Activated CD8-positive, alpha-beta T cell treated with anti-CD3 and anti-CD28 coated beads for 36 hours (primary cell): ENCODE measurements at places on chromosomes 6 and 20.

- no peak overlapping the region for H3K27ac ChIP-seq
- peaks cover 15% of the 10 kb centered on the region for H3K4me1 ChIP-seq
- H3K36me3 ChIP-seq: no peaks in the 10 kb centered on the region
- no peak for DNase-seq
- no peaks in the 10 kb centered on the region for H3K27me3 ChIP-seq
- H3K4me3 ChIP-seq: no peak overlapping the region
Measured at GRCh38 chr6:37109714-37110499, 60.0 kb upstream of the PIM1 start.

- peak; percentile 61 for DNase-seq
- H3K4me3 ChIP-seq: no peak overlapping the region
- H3K27ac ChIP-seq: no peak overlapping the region
- peaks cover 3% of the 10 kb centered on the region for H3K4me1 ChIP-seq
- H3K36me3 ChIP-seq: no peaks in the 10 kb centered on the region
- peaks cover 8% of the 10 kb centered on the region for H3K27me3 ChIP-seq
Measured at GRCh38 chr20:19692685-19693119, 65.4 kb upstream of the RIN2 start.

GRCh38 chr20:43959920-43960227 is 45.2 kb downstream of the TOX2 start:
- peaks cover 27% of the 10 kb centered on the region for H3K27me3 ChIP-seq
- no peak overlapping the region for H3K4me3 ChIP-seq
- H3K27ac ChIP-seq: no peak overlapping the region

GRCh38 chr6:158743033-158743651 is 76.0 kb downstream of the EZR start:
- no peaks in the 10 kb centered on the region for H3K4me1 ChIP-seq
- DNase-seq: no peak
- H3K36me3 ChIP-seq: peaks cover 60% of the 10 kb centered on the region
- H3K27me3 ChIP-seq: no peaks in the 10 kb centered on the region

DNA sequence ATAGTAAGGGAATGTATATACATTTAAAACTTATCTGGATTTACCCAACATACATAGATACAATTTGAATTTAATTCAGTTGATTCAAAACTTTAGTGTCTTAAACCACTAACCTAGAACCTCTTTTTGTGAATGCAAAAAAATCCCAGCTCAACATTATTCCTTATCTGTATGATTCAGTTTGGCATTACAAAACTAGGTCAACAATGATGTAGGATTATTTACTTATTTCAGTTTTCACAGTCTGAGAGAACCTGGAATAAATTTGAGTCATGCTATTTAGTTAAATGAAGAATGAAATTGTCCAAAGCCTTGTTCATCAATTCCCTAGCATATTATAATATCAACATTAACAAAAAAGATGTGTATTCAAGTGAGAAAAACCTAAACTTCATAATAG is 7.4 kb upstream of the PLCB1 start:
- peaks cover 13% of the 10 kb centered on the region for H3K4me1 ChIP-seq
- H3K27ac ChIP-seq: no peak overlapping the region
- no peaks in the 10 kb centered on the region for H3K36me3 ChIP-seq

- H3K4me1 ChIP-seq: peaks cover 7% of the 10 kb centered on the region
- H3K27ac ChIP-seq: no peak overlapping the region
- no peaks in the 10 kb centered on the region for H3K36me3 ChIP-seq
- DNase-seq: no peak
- no peaks in the 10 kb centered on the region for H3K27me3 ChIP-seq
Measured at GRCh38 chr6:109336221-109336961, 45.9 kb downstream of the CD164 start.

- no peak for DNase-seq
- H3K4me3 ChIP-seq: no peak overlapping the region
- H3K4me1 ChIP-seq: peaks cover 23% of the 10 kb centered on the region
- H3K36me3 ChIP-seq: peaks cover 18% of the 10 kb centered on the region
Measured at GRCh38 chr6:127341471-127342202, 1.8 kb downstream of the ECHDC1 start.

DNA sequence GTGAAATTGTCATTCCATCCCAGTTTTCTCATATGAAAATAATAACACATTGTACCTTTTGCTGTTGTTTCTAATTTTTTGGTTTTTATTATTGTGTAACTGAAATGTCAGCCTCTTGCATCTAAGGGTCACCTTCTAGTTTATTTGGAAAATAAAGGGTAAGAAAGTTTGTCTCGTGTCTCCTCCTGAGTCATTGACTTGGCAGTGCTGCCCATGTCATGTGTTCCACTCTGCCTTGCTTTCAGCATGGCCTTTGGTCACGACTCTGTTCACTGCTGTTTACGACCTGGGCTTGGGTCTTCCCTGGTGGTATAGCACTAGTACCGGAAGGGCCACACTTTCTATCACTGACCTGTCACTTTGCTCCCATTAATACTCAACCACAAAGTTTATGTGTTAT is 171.4 kb upstream of the RSPO3 start:
- H3K27me3 ChIP-seq: no peaks in the 10 kb centered on the region
- DNase-seq: no peak
- H3K4me1 ChIP-seq: no peaks in the 10 kb centered on the region
- H3K27ac ChIP-seq: no peak overlapping the region
- no peak overlapping the region for H3K4me3 ChIP-seq

DNA sequence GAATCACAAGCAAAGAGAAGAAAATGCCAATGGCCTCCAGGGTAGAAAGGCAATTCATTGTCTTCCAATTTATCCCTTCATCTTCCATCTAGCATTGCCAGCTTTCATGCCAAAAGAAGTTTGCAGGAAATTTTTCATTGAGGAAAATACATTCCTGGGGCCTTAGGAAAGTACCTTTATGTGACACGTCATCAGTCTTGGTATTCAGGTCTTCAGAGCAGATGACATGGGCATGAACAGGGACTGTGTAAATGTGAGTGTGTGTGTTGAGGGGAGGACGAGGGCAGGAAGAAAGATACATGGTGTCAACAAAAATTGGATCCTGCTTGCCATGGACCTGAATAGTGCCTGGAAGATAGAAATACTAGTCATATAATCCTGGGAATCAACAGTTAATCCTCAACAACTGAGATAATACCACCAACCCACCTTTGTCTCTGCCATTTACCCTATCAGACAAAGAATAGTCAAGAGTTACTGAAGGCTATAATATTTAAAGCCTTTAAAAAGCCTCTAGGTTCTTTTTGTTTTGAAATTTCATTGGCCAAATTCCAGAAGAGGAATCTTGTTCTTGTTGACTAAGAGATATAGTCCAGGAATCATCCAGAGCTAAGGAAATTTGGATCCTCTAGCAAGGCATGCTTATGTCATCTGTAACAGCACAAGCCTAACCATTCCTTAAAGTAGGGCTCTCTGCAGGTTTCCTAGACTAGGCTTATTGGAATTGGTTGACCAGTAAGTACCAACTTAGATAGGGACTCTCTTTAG is 405.8 kb upstream of the SASH1 start:
- no peaks in the 10 kb centered on the region for H3K4me1 ChIP-seq
- no peak overlapping the region for H3K27ac ChIP-seq
- H3K27me3 ChIP-seq: no peaks in the 10 kb centered on the region
- DNase-seq: no peak
- no peak overlapping the region for H3K4me3 ChIP-seq
- no peaks in the 10 kb centered on the region for H3K36me3 ChIP-seq

DNA sequence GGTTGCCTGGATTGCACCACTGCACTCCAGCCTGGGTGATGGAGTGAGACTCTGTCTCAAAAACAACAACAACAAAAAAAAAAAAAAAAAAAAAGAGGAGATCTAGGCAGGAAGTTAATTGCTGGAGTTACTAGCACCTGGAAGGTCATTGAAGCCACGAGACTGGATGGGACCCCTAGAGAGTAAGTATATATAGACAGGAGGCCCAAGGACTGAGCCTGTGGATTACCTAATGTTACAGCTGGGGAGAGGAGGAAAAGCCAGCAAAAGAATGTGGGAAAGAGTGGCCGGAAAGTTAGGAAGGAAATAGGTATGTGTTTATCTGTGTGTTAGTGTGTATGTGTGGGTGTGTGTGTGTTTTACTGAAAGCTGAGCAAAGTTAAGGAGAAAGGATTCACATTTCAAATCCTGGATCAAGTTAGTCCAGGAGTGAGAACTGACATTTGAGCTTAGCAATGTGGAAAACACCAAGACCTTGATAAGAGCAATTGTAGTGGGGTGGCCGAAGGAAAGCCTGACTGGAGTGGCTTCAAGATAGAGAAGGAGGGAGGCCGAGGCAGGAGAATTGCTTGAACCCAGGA is 38.4 kb downstream of the ANKRD6 start:
- no peak for DNase-seq
- H3K27ac ChIP-seq: no peak overlapping the region
- H3K36me3 ChIP-seq: peaks cover 2% of the 10 kb centered on the region
- H3K27me3 ChIP-seq: no peaks in the 10 kb centered on the region
- peaks cover 17% of the 10 kb centered on the region for H3K4me1 ChIP-seq

DNA sequence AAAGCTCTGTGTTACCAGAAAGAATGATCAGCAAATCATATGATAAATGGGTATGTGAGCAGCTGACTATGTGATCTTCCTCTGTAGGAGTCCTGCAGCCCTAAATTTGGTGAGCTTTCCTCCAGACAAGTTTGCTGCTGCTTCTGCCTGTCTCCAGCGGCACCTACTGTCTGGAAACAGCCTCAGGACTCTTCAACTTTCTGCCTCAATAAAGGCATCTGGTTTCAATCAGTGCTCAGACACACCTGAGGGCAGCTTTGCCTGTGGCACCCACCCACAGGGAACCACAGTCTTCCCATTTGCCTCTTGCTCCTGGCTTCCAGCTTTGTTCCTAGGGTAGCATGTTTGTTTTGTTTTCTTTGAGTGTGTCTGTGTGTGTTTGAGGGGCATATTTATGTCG is 727.9 kb upstream of the MAN1A1 start:
- H3K27me3 ChIP-seq: no peaks in the 10 kb centered on the region
- H3K36me3 ChIP-seq: no peaks in the 10 kb centered on the region
- no peak overlapping the region for H3K4me3 ChIP-seq
- H3K27ac ChIP-seq: no peak overlapping the region
- H3K4me1 ChIP-seq: no peaks in the 10 kb centered on the region

DNA sequence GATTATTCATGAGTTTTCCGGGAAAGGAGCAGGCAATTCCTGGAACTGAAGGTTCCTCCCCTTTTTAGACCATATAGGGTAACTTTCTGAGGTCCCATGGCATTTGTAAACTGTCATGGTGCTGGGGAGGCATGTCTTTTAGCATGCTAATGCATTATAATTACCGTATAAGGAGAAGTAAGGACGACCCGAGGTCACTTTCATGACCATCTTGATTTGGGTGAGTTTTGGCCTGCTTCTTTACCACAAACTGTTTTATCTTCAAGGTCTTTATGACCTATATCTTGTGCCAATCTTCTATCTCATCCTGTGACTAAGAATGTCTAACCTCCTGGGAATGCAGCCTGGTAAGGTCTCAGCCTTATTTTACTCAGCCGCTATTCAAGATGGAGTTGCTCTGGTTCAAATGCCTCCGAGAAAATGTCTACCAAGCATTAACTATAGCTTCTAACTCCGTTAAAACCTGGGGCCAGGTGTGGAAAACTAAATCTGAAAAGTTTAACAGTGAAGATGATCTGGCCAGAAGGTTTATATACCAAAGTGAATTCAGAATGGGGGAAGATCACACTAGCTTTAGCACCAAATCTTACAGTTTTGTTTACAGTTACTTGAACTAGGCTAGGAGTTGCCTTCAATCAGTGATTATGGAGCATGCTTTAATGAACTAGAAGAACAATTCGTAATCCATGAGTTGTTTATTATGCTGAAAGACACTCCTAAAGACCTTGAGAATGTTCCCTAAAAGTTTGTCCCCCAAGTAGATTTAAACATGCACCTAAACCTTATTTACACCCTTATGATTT is 80.0 kb upstream of the TOP1 start:
- DNase-seq: no peak
- H3K4me3 ChIP-seq: no peak overlapping the region
- H3K4me1 ChIP-seq: no peaks in the 10 kb centered on the region

GRCh38 chr20:51354769-51355319 is 187.7 kb downstream of the NFATC2 start:
- peak; percentile 19 for DNase-seq
- H3K4me1 ChIP-seq: no peaks in the 10 kb centered on the region
- H3K4me3 ChIP-seq: no peak overlapping the region

DNA sequence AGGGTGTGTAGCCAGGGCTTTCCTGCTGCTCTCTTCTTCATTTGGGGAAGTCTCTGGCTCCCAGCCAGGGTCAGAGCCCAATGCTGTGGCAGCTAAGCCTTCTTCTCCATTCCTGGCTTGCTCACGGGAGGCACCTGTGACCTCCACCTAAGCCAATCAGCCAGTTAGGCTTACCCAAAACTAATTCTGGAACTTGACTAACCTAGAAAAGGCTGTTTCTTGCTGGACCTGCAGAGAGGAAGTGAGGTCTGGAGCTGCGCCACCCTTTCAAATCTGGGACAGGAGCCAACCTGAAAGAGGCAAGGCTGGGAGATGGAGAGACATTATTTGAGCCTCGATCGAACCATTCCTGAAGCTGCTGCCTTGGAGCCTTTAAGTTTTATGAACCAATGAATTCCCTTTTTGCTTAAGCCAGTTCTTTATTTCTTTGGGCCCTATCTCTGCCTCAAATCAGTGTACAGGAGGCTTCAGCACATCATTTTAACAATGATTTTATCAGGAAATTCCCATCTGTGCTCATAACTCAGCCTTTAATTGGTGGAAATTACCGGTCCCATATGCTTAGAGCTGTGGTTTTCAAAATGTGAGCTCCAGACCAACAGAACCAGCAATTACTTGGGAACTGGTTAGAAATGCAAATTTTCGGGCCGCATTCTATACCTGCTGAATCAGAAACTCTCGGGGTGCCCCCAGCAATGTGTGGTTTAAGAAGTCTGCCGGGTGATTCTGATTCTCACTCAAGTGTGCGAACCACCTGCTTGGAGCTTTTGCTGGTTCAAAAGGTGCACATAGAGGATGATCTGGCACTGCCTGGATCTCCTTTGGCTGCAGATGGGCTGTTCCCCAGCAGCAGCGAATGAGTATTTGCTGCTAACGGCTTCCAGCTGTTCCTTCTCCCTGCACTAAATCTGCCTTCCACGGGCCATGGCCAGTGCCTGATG is 97.4 kb upstream of the RNF24 start:
- DNase-seq: peak; percentile 57
- no peak overlapping the region for H3K27ac ChIP-seq
- H3K36me3 ChIP-seq: no peaks in the 10 kb centered on the region
- no peak overlapping the region for H3K4me3 ChIP-seq

- H3K4me1 ChIP-seq: no peaks in the 10 kb centered on the region
- no peak overlapping the region for H3K4me3 ChIP-seq
- no peaks in the 10 kb centered on the region for H3K27me3 ChIP-seq
Measured at GRCh38 chr6:131331873-131332781, 196.9 kb downstream of the AKAP7 start.

DNA sequence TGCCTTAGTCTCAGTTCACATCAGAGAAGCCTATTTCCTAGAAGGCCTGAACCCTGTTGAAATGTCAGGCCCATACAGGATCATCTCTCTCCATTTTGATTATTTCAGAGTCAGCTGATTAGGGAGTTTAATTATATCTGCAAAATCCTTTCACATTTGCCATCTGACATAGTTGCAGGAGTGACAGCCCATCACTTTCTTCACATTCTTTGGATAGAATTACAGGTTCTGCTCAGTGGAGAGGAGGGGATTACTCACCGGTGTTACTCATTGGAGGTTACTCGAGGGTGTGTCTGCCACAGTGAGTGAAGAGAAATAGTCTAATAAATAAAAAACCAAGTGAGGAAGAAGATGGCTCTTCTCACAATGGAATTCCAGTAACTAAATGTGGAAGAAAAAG is 216.8 kb downstream of the TMEM242 start:
- peaks cover 29% of the 10 kb centered on the region for H3K4me1 ChIP-seq
- H3K4me3 ChIP-seq: no peak overlapping the region
- peak; percentile 33 for DNase-seq
- peaks cover 11% of the 10 kb centered on the region for H3K36me3 ChIP-seq
